ENCODE measurements at places on chromosomes 5 and 9. TPM values are rescaled to one million over a fixed set of nuclear protein-coding genes. Genes with fewer than 3 reads are reported as not detected.

DNA sequence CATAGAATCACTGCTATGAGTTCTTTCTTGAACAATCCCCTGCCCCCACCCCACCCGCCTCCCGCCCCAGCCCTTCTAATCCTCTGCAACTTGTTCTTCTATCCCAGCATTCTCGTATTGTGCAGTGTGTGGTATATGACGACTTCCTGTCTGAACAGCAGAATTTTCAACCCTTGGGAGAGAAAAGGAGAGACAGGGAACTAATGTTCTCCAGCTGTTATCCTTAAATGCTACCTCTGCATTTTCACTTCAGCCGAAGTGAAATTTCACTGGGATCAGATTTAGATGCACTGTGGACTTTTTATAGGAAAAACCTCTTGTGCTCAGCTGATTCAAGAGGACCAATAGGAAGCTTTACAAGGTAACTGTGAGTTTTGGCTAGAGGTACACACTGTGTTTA, 2.2 kb downstream of the FBXL7 start:
- DNase-seq: no peak

- DNase-seq: no peak
Measured at GRCh38 chr5:98168871-98169270, 604.6 kb upstream of the RGMB start.

DNA sequence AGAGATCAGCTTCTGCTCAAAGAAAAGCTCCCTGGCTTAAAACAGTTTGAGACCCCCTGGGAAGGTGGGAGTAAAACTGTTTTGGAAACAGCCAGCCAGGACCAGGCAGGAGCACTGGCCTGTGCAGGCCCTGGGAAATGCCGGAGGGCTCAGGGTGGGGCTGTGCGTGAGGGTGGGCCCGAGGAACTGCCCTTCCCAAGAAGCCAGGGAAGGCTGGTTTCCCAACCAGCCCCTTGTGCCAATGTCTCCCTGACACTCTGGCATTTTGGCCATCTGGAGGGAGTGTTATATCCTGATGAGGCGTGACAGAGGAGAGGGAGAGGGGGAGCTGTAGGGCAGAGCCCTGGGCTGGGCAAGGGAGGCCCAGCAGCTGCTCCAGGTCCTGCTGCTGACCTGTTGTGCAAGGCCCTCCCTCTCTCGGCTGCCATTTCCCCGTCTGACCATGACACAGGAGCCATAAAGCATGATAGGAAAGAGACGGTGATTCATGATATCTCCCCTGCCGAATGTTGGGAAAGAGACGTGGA, 16.1 kb downstream of the OLFML2A start:
- DNase-seq: no peak

DNA sequence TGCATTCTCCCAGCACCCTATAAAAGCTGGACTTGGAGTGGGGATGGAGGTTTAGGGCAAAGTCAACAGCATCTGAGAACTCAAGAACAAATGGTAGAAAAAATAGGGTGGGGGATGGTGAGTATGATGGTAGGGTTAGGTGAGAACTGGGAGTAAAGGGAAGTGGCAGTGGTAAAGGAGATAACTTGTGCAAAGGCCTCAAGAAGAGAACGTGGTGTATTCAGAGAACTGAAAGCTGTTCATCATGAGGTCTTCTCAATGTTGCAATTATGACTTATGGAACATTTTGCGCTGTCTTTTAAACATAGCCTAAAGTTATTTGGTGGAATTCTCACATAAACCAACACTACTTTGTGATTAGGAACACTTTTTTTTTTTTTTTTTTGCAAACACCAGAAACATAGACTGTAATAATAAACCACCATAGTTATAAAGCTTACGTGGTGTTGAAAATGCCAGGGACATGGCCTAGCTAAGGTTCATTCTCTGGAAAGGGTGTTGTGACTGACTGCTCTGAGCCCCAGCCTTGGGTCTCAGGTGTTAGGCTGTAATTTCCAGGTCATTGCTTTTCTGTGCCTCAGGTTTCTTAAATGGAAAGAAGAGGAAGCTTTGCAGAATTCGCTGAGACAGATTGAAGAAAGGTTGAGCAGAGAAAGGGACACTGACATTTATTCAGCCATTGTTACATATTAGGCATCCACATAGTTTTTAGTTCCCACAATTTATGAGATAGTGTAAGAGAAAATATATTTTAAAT, 19.2 kb upstream of the TXNDC8 start:
- DNase-seq: no peak

The ADGRV1 gene
- total RNA-seq: 97.6 TPM

GRCh38 chr9:2210201-2210600, 195.1 kb downstream of the SMARCA2 start:
- DNase-seq: no peak

DNA sequence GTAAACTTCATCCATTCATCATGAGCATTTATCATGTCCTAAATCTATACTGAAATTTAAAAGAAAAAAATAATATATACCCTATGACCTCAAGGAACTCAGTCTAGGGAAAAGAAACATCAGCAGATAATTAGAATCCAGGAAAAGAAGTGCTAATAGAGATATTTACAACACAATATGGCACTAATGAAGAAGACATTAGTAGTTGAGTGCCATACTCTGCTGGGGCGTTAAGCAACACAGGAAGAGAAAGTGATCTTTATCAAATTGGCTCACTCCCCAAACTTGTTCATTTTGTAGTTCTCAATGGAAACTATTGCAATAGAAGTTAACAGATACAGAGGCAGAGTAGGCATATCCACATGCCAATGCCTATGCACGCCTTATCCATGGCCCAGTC, 27.5 kb downstream of the GABRA6 start:
- no peak for DNase-seq

DNA sequence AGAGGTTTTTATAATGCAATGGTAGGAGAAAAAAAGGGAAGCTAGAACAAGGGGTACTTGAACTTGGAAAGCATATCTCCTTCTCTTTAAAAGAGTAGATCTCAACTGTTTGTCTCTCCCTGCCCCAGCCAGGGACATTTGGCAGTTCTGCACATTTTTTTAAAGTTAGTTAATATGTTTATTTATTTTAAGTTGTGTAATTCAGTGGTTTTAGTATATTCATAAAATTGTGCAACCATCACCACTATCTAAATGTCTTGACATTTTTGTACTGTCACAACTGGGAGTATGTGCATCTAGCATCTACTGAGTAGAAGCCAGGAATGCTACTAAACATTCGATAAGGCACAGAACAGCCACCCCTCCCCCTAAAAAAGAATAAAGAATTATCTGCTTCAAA, 103.5 kb upstream of the DPYSL3 start:
- DNase-seq: no peak

DNA sequence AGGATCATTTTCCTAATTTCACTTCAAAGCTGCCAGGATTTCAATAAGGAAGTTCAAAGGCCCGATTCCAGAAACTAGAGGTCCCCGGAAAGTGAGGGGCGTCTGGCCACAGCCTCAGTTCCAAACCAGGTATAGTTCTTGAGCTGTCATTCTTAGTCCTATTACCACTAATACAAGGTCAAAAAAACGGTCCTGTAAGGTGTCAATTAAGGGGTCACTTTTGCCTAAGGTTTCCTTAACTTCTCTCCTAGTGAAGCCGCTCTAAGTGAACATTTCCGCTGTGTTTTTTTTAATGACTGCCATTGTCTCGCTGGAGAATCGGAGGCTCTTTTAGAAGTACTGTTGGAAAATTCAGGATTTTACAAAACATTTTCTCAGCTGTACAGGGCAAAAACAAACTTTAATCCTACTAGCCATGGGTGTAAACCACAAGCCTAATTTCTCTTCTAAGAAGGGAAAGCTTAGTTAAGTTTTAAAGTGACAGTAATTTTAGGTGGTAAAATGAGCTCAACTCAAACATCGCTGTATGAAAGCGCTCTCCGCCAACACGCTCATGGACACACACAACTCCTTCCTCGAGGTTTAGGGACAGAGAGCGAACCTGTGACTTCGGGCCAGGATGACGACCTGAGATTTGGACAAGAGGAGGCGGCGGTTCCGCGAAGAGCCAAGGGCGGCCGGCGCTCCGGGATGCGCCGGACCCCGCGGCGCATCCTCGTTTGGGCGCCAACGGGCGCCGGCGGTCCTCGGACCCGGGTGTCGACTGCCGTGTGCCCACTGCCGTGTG, 76.7 kb upstream of the IFNE start:
- DNase-seq: peak; percentile 71

The CLINT1 gene
- total RNA-seq: 105 TPM

DNA sequence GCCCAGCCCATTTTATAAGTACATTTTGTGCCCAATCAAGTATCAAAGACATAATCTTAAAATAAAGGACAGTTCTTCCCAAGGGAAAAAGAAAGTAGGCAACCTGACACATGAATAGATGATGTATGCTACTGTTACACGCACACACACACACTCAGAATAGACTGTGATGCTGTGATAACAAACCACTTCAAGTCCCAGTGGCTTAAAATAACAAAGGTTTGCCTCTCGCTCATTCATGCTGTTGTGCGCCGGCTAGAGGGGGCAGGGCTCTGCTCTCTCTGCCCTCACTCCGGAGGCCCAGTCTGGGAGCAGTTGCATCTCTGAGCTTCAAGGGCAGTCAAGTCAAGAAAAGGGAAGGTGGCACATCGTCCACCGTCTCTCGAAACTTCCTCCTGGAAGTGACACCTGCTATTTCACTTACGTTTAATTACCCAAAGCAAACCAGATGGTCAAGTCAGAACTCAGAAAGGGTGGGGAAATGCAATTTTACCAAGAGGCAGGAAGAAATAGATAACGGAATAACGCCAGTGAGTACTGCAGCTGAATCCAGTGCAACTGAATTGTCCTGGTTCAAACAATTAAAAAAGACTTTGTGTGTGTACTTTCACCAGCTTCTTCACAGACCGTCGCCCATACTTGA, 43.3 kb downstream of the ANKRD33B start:
- peak; percentile 68 for DNase-seq

The FAT2 gene
- not detected for total RNA-seq

GRCh38 chr9:115775659-115776058, 377.9 kb upstream of the PAPPA start:
- no peak for DNase-seq

- DNase-seq: no peak
Measured at GRCh38 chr5:130529511-130530485, 625.5 kb downstream of the CHSY3 start.
